ENCODE measurements at places on chromosomes 3 and 15.

DNA sequence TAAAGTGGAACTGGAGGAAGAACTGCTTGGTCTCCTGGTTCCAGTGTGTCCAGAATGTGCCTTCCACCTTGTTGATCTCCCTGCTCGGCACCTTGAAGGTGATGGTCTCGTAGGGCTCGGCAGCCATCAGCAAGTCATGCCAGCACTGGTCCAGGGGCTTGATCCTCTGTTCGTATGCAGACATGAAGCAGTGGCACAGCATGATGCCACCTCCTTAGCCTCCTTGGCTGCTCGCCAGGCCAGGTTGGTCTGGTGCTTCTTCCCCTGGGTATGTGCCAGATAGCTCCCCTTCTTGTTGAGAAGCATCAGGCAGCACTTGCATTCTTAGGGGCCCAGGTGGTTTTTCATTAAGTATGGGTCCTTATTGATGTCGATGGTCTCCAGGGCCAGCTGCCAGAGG is 17.8 kb upstream of the TXNRD3 start:
- DNase-seq, result no peak

DNA sequence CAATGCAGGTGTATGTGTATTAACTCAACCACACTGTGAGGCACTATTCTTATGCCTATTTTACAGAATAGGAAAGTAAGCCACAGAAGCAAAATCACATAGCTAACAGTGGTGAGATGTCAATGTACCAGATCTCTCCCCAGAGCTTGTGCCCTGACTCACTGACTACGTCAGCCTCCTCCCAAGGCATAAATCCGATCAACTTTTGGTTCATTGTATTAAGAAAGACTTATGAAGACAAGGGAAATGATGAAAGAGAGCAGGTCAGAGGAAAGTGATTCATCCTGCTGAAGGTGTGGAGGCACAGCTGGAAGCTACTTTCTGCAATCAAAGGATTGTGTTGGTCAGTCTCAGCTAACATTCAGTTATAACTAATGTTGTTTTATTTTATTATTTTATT is 33.0 kb upstream of the SV2B start:
- DNase-seq, result no peak

DNA sequence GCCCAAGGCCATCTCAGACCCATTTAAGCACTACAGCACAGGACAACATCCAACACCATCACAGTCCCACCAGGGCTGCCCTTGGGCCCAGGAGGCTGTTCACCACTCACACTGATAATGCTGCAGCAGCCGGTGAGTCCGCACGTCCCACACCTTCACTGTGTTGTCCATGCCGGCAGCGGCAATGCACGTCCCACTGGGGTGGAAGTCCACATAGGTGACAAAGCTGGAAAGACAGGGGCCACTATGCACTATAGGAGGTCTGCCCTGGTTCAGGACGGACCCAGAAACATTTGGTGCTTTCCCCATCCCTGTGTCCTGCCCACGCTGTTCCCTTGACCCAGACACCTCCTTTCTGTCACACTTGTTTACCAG is 8.5 kb downstream of the POC1A start:
- DNase-seq, result no peak

DNA sequence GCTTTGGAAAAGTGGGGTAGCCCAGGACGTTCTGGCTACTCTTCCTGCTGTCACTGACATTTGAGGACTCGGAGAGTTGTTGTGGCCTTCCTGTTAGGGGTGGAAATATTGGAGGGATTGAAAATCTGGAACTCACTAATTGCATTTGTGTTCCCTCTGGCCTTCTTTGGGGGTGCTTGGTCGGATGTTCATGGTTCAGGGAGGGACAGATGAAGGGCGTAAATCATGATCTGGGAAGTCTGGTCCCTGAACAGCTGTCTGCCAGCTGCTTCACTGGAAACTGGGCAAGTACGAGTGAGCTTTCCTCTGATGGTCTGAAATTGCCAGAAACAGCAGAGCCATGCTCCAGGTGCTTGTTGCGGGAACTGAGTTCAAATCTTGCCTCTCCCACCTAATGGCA is 327.8 kb upstream of the C2CD4B start:
- no peak for DNase-seq

GRCh38 chr15:40334941-40335795 is 5.6 kb downstream of the CCDC9B start:
- no peak for DNase-seq

GRCh38 chr3:96865605-96866004 is 51.2 kb downstream of the EPHA6 start:
- DNase-seq, result no peak

Data from activated CD4-positive, alpha-beta T cell treated with anti-CD3 and anti-CD28 coated beads for 1 hour (primary cell).